ENCODE measurements at places on chromosomes 11 and 22.

GRCh38 chr11:76613901-76614300 lies 56.6 kb downstream of the LRRC32 start:
- no peak for DNase-seq

DNA sequence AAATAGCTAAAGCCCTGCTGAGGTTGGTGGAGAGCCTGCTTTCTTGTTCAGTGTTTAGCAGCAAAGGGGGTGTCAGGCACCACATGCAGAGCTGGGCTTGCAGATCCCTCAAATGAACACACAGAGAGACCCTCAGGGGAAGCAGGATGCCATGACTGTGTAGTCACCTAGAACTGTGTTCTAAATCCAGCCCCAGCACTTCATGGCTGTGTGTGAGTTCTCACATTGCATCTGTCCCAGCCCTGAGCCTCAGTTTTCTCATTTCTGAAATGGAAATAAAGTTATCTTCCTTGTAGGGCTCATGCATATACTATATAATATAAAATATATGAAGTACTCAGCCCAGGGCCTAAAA lies 47.1 kb downstream of the CWC15 start:
- DNase-seq, result no peak

GRCh38 chr22:36277482-36278291 lies 24.8 kb downstream of the APOL1 start:
- peak; percentile 33 for DNase-seq

GRCh38 chr11:23192256-23192655 lies 332.0 kb upstream of the CCDC179 start:
- no peak for DNase-seq

- DNase-seq, result no peak
These were observed 17.4 kb upstream of the ACR start for GRCh38 chr22:50720301-50721256.
